ENCODE measurements at places on chromosomes 7 and 10.

DNA sequence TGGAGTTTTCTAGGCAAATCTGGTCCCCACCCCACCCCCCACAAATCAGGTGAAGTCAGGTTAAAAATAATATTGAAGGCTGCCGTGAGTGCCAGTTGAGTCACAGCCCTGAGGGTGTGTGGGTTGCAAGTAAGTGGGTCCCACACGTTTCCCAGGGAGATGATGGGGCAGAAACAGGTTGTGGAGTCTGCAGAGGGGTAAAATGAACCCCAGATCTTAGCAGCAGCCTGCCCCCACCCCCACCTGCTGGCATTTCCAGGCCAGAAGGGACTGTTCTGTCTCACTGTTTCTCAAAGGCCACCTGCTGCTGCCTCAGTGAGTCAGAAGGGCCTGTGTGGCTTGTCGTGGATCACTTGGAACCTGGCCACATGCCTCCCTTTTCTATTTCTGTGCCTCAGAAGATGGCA, 59.8 kb upstream of the SMNDC1 start:
- no peak for DNase-seq

DNA sequence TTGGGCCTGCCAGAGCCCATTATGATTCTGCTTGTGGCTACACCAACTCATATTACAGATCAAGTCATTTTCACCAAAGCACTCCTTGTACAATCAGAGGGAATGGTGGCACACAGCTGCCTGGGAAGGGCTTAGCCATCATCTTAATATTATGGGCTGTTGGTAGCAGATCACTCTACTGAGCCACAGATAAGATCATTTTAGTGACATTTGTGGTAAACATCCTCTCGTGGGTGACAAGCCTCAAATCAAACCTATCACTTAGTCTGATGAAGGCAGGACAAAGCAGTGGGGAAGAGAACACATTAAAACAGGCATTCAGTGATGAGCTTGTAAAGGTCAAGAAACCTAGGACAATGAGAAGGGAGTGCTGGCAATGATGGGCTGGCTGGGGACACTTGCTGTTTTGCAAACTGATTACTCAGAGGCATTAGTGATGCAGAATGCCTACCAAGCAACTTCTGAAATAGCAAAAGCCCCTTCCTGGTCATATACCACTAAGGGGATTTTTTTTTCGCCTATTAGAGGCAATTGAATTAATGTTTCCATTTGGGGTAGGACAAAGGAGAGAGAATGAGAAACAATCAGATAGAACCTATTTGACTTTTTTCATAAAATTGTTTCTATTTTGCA, 137.5 kb upstream of the WDR11 start:
- no peak for DNase-seq

DNA sequence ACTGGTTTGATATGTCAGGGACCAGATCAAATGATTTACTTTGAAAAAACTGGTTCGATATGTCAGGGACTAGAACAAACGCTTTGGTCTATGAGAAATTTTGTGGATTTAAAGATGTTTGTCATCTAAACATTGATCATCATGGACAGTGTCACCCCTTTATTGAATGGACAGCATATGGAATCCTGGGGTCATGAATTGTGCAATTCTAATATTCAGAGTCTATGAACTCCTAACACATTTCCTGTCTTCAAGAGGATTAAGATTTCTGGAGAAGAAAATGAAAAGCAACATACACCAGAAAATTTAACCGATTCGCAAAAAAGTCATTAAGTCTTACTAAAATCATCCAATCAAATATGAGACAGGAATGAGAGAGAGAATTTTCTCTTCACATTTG, 106.4 kb upstream of the FAM133B start:
- no peak for DNase-seq

GRCh38 chr10:480928-481552, 208.4 kb downstream of the DIP2C start:
- DNase-seq: no peak

DNA sequence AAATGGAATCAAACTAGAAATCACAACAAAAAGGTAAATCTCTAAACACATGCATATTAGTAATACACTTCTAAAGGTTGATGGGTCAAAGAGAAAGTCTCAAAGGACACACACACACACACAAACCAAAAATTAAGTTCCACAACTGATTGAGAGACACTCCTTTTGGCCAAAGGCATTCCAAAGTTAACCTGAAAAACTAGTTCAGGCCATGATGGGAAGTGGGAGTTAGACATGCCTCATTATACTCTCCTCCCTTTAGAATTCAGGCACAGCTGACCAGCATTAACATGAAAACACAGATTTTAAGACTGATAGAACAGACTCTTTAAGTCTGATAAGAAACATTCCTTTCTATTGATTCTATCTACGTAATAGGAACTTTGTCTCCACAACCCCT, 332.4 kb upstream of the IGFBP3 start:
- DNase-seq: no peak

Measured in pulmonary artery endothelial cell (primary cell).